ENCODE measurements at places on chromosomes 5 and 9.
A peak's percentile ranks its signal among the peaks of the same experiment; 100 is the strongest.

- DNase-seq: no peak
These were observed 106.3 kb upstream of the NR3C1 start for GRCh38 chr5:143509758-143510221.

DNA sequence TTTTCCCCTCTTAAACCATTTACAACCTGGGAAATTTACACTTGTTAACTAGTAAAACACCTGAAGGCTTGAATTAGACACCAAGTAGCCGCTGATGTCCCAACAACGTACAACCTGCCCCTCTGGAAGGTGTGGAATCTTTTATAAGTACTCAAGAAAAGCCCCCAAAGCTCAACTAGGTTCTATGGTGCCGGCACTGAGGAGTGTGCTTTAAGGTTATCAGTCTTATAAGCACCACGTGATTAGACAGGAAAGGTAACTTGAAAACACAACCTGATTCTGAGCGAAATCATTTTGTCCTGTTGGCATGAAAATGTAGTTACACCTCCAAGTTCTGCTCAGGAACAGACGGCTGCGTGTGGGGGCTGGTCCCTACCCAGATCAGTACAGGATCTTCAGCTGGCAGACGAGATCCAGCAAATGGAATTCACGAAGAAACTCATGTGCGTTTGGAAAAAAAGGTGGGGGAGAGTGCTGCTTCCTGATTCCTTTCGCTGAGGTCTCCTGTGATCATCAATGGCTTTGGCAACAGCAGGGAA is 195.5 kb downstream of the MEF2C start:
- DNase-seq: no peak

GRCh38 chr9:14674630-14675029 is 18.6 kb downstream of the ZDHHC21 start:
- DNase-seq: no peak

DNA sequence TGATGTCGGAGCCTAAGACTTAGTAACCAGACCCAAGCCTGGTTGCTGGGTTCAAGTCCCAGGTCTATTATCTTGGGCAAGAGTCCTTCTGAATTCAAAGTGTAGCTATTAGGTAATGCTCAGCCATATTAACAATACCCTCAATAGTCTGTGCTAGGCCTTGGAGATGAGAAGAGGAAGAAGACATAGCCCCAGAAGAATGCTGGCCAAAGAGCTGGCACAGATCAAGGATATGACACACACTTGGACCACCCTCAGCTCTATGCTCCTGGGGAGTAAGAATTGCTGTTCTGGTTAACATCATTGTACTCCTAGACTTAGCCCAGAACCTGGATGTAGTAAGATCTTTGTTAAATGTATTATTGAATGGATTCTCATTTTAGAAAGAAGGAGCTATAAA is 426.7 kb downstream of the CDK5RAP2 start:
- DNase-seq: no peak

DNA sequence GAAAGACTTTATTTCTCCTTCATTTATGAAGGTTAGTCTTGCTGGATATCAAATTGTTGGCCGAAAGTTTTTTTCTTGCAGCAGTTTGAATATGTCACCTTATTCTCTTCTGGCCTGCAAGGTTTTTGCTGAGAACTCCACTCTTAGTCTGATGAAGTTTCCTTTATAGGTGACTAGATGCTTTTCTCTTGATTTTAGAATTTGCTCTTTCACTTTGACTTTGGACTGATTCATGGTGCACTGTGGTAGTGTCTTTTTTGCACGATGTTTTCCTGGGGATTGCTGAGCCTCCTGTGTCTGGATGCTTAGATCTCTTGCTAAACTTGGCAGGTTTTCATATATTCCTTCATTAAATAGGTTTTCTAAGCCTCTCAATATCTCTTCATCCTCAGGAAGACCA is 12.4 kb downstream of the AHRR start:
- DNase-seq: no peak

DNA sequence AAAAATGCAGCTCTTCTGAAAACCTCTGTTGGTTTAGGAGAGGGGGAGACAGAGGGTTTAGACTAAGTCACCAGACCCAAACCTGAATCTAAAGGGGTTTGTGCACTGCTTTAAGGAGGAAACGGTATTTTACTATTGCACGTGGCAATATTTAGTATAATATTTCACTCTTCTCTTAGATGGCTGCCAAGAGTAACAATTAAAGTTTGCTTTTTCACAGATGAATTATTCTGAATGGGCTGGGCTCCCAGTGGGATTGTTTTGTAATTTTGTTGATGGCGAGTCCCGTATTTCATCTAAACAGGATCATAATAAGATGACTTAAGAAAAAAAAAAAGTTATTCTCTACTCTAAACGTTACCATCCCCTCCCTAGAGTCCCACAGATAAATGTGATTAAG is 245.4 kb downstream of the PCSK5 start:
- no peak for DNase-seq

DNA sequence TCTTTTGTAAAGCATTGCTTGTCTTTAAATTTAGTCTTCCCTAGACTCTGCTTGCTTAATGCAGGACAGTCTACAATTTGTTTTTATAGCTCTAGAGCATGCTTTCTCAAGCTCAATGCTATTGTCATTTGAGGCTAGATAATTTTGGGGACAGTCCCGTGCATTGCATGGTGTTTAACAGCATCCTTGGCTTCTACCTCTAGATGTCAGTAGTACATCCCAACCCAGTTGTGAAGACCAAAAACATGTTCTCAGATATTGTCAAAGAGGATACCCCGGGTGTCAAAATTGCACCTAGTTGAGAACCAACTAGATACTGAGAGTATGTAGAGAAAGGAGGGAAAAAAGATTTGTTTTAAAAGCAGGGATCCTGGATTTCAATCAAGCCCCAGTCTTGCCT is 277.5 kb downstream of the CEMIP2 start:
- no peak for DNase-seq

- no peak for DNase-seq
These were observed 377.6 kb downstream of the BRINP1 start for GRCh38 chr9:118991366-118992285.

DNA sequence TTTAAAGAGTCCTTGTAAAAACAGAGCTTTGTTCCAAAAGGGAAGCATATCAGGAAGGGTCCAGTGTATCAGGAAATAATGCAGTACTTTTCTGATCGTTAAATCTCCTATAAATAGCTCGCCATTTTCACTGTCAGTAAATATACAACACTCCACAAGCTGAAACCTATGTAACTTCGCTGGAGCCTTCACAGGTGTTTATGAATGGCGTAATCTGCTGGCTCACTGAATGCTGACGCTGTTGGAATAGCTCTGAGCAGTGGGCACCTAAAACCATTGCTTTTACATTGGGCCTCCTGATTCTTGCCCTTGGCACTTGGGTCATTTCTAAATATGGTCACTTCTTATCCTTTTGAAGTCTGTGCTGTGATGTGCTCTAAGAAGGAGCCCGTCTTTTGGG is 4.3 kb downstream of the SHC3 start:
- DNase-seq: peak; percentile 33

DNA sequence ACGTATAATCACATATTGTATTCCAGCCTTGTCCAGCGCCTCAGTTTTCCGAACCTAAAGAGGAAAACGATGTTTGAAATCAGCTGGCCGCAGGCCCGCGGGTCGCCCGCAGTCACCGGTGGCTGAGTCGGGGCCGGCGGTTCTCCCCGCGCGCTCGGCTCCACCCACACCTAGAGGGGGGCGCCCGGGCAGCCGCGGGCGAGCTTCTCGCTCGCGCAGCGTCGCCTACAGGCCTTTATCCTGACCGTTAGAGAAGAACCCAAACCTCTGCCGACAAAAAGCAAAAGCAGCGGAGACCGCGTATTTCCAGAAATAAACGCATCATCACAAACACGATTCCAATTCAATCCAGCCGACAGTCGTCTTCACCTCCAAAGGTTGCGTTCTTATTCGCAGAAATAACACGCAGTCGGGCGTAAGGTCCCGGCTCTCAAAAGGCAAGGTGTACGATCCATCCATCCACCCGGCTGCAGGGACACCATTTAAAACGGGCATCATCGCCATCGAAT is 725 bp upstream of the NIPBL start:
- peak; percentile 89 for DNase-seq

DNA sequence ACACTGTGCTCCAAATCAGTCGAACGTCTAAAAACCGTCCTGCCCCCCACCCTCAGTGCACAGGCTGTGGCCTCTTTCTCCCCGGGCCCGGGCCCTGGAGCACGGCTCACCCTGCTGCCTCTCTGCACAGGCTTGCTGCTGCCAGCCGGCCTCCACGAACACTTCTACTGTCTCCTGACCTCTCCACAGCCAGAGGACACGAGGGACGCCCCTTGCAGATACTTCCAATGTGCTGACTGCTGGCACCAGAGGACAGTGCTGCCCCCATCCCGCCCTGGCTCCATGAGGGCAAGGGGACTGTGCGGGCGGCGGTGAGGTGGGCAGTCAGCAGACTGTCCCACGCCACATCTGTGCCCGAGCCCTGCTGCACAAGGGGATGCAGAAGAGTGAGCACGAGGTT is 174.8 kb downstream of the COL23A1 start:
- no peak for DNase-seq

DNA sequence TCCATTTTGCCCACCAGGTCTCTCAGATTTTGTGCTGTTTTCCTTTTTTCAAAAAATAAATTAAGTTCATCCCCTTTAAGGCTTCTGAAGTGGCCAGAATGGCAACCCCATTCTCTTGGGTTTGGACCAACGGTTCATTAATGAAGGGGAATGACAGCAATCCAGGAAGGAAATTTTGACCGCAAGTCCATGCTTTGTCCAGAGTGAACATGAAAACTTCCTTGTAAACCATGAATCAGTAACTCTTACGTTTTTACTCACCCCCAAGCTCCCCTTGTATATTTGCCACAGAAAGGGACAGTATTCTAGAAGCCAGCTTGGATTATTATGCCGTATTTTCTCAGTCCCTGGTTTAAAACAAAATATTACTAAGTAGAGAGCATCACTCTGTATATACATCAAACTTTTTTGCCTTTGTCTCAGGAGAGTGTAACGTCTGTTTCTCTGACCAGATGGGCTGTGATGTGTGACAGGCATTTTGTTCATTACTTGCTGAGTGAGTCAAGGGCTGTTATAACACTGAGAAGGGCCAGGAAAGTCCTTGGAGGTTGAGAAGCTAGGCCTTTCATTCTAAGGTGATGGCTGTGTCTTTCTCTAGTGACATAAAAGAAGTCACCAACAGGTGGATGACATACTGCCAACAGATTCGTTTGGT is 148.2 kb downstream of the SMARCA2 start:
- no peak for DNase-seq

DNA sequence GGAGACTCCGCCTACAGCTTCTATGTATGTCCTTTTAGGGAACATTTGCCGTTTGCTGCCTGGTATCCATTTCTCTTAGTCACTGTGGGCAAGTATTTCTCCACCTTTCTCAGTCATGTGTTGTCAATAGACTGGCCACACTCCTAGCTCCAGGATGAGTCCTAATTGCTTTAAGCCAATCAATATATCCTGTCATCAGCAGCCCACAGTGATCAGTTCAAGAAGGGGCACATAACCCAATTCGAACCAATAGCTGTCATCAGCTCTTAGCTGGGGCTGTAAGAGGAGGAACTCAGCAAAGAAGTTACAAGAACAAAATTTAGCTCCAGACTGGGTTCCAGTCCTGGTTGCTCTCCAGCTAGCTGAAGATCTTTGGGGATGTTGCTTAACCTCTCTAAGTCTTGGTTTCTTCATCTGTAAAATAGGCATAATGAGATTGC is 70.7 kb upstream of the MAN2A1 start:
- DNase-seq: no peak

DNA sequence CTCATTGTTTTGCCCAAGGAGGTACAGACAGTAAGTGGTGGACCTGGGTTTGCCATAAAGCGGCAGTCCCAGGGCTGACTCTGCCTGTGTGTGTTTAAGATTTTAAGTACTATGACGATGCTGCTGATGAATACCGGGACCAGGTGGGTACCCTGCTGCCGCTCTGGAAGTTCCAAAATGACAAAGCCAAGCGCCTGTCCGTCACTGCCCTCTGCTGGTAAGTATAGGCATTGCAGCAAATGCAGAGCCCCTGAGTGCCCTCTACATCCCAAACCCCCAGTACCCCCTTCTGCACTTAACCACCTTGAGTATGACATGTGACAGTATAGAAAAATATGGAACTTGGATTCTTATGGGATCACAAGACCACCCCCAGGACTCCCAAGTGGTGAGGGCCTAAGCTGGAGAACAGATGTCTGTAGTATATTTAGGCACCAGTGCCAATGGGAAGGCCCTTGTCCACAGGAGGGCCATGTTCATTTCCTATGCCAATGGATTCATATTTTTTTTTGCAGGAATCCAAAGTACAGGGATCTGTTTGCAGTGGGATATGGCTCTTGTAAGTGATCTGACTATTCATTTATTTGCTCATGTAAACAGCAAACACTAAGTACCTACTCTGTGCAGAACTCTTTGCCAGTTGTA is 22.0 kb downstream of the ENHO start:
- no peak for DNase-seq

GRCh38 chr5:179316111-179316551 is 29.1 kb downstream of the ADAMTS2 start:
- no peak for DNase-seq

- DNase-seq: peak; percentile 57
These were observed 704 bp downstream of the SUSD1 start for GRCh38 chr9:112174222-112174964.

DNA sequence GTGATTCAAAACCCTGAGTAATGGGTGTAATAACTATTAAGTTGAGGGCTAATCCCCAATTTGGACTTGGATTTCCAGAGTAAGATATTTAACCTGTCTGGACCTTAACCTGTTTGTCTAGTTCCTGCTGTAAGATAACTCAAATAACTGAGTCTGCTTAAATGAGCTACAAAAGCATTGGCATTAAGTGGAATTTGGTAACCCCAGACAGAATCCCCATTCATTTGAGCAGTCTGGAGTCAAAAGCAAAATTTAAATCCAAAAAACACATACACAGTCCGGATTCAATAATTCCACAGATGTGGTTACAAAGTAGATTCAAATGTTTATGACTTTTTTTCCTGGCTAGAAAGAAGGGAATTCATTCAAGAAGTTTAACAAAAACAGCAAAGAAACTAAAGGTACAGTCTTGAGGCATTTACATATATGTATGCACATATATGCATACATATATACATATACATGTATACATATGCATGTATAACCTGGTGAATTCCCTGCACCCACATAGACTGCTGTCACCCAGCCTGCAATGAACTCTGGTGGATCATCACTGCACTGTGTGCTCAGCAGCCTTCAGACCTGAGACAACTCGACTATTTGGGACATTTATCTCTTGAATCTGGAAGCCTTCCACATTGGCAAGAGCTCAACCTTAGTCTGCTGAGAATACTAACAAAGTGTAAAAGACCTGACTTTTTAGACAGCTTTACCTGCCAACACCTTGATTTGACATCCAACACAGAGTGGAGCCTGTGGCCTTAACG is 205.4 kb downstream of the LURAP1L start:
- DNase-seq: no peak
